Activated gamma-delta T cell treated with Interleukin-2 at 50 U/mL for 16 hours (primary cell): ENCODE measurements at places on chromosomes 6 and 20.

- no peak for DNase-seq
Measured at GRCh38 chr6:24761193-24761835, 13.4 kb upstream of the GMNN start.

DNA sequence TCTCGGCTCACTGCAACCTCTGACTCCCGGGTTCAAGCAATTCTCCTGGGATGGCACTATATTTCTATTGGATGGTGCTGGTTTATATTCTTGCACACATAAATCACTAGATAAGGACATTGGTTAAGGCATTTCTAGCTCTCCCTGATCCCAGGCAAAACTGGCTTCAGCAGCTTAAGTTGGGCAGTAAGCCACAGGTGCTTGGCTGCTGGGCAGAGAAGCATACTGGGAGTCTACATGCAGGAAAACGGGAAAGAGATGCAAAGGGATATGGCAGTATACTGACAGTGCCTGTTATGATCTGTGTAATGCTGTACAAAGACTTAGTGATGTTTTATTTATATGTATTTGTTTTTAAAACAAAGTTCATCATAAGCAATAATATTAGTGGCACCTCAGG is 33.3 kb upstream of the ZFP64 start:
- DNase-seq, result no peak

DNA sequence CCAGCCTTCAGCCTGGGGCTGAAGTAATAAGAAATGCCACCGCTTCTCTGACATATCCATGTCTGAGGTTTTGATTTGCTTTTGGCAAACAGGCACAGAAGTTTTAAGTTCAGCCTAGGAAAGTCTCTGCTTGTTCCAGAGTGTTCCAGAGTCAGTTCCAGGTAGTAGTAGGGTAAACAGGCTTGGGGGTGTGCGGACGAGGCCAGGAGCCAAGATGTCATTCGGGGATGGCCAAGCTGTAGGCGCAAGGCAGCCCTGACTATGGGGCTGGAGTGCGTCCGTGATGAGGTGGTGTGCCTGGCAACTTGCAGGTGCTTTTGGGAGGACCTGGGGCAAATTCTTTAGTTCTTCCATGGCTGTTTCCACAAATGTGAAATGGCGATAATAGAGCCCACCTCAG is 60.3 kb downstream of the IRF4 start:
- no peak for DNase-seq

DNA sequence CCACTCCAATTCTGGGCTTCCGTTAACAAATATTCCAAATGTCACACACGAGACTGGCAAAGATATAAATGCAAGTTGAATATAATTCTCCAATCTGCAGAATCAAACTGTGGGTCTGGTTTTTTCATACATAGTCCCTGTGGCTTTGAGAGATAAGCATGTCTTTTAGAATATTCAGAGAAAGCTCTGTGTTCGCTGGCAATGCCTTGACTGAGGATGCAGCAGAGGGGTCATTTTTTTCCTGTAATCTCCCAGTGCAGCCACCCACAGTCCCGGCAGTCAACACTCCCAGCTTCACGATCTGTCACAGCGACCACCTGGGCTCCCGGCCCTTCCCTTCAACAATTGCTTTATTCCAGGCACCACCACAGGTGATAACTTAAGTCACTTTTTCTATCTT is 30.5 kb downstream of the MUC22 start:
- DNase-seq, result no peak

- no peak for DNase-seq
Measured at GRCh38 chr6:139062932-139063646, 34.5 kb downstream of the ABRACL start.

GRCh38 chr20:18001131-18001921 is 32.5 kb downstream of the MGME1 start:
- DNase-seq, result no peak

GRCh38 chr6:63558278-63558677 is 14.0 kb upstream of the LOC128125822 start:
- DNase-seq, result no peak

DNA sequence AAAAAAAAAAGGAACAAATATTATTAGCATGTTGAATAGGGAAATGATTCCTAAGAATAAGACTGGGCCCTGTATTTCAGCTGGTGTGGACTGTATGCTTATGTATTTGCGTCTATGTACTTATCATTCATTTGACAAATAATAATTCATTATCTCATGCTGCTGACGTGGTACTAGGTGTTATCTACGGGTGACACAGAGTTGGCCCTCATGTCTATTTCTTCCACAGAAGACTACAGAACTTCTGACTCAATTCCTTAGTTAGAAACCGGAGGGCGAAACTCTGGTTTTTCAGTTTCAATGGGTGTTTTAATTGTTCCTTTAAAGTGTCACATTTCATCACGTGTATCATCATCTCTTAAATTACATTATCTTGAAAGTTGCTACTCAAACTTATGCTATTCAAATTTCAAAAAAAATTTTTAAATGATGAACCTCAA is 305.9 kb downstream of the CLIC5 start:
- DNase-seq, result no peak

- no peak for DNase-seq
Measured at GRCh38 chr6:108690326-108691049, 129.8 kb downstream of the FOXO3 start.

GRCh38 chr6:66179361-66179760 is 472.3 kb upstream of the EYS start:
- DNase-seq, result no peak

DNA sequence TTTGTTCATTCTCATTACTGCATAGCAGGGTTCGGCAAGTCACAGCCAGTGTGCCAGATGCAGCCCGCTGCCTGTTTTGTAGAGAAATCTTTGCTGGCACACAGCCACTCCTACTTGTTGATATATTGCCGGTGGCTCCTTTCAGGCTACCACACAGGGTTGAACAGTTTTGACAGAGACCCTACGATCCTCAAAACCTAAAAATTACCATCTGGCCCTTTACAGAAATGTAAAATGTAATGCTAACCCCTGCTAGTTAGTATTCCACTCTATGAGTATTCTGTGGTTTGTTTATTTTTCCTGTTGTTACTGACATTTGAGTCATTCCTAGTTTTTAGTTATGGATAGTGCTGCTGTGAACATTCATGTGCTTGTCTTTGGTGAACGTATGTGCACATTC is 11.5 kb downstream of the DHX35 start:
- no peak for DNase-seq

- no peak for DNase-seq
Measured at GRCh38 chr20:47347661-47348435, 8.7 kb downstream of the ZMYND8 start.

DNA sequence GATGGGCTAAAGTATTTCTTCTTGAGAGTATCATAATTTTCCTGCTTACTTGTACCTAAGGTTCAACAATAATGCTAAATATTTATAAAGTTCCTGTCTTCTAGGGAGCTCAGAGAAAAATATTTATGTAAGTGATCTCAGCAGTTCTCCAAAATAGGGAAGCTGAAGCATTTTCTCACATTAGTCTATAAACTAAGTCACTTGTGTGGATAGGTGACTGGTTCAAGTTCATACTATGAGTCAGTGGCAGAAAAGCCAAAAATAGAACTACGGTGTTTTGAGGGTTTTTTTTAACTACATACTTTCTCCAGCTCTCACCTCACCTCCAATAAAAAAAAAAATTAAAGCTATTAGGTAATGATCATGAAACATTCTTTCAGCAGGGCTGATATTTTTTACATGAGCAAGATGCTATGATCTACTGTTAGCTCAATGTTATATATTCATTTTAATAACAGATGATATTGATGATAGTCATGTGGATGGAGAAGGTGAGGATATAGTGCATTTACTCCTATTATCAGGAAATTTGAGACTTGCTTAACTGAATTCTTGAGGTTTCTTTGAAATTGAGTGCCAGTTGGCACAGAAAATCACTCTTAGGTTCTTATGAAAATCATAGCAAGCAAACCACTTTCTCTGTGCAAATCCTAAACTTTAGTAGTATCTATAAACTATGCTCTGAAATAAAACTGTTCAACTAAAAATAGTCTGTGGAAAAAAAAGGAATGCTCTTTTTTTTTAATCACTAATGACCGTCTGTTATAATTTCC is 4.1 kb upstream of the MOXD1 start:
- no peak for DNase-seq

DNA sequence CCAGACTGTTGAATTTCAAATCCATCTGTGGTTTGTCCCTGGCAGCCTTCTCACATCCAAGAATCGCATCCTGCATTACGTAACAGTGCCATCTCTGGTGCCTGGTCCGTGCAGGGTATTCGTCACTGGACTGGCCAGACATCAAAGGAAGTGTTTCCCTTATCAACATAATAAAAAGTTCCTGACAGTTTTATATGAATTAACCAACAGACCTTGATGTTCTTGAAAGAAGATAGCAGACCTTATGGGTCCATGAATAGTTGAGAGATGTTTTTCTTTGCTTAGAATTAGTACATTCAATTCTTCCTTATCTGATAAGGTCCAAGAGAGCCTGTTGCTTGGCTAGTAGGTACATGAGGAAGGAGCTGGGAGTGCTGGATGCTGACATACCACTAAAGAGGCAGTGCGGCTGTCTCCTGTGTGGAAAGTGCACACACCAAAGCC is 77.6 kb downstream of the PHACTR2 start:
- no peak for DNase-seq

GRCh38 chr6:11944111-11944510 is 68.0 kb upstream of the HIVEP1 start:
- DNase-seq, result no peak

DNA sequence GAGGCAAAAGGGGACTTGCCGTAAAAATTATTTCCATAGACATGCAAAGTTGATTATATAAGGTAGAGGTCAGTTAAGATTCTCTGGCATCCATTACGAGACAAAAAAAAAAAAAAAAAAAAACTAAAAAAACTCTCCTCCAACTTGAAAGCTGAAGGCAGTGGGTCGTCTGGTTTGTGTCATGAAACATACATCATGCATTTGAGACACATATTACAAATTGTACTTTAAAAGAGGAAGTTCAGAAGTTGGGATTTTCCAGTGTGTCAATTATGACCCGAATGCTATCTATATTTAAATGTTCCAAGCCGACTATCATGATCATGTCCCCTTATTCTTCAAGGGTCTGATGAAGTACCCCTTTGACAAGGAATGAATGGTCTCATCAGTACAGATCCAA is 125.1 kb downstream of the ZNF217 start:
- no peak for DNase-seq

DNA sequence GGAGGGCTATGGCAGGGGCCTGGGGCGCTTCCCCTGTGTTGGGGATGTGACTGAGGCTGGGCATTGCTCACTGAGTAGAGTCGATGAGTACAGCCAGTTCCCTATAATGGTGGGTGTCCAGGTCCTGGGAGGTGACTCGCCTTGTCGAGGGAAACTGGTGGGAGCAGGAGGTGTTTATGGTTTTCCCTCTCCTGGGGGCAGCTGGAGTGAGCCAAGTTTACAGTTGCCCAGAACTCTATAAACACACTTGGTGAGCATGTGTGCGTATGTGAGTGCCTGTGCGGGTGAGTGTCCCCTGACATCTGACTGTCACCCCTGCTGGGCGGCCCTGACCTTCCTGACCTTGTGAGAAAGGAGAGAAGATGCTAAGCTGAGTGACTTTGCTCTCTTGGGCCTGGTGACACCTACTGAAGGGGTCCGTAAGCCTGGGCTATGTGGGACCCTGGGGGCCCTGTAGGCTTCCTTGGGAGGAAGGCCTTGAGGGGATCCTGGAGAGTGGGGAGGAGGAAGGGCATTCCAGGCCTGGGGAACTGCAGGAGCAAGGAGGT is 65.9 kb downstream of the VEGFA start:
- no peak for DNase-seq

DNA sequence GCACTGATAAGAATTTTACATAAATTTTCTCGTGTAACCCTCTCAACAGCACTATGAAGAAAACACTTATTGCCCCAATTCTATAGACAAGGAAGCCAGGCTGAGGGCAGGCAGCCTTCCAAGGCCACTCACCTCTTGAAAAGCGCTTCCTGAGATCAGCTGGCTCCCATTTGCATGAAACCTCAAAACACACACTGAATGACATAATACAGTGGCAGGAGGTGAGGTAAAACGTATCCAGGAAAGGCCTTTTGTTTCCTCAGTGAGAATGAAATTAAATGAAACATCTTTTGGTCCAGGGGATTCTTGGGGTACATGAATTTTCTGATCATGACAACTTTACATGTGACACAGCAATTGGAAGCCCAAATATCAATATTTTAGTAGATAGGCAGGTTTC is 112.5 kb downstream of the WDR27 start:
- DNase-seq, result no peak

DNA sequence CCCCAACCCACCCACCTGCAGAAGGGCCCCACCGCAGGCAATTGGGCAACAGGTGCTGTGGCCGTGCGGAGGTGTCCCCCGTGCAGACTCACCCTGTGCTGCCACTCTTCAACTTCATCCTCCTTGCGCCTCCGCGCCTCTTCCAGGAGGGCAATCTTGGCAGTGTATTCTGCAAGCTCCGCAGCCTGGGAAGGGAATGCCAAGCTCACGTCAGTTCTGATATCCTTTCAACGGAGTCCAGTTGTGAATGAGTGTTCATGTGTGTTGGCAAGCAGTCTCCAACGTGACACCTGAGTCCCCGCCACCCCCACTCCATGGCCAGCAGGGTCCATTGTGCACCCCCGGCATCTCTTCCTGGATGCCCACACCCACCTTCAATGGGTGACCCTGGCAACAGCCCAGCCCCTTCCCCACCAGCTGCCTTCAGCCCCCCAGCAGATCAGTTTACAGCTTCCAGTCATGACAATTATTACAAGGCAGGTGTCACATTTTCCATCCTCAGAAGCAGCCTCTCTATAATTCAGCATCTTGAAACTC is 49.9 kb downstream of the EZR start:
- no peak for DNase-seq

GRCh38 chr20:3739054-3739925 is 6.8 kb downstream of the HSPA12B start:
- DNase-seq, result no peak

DNA sequence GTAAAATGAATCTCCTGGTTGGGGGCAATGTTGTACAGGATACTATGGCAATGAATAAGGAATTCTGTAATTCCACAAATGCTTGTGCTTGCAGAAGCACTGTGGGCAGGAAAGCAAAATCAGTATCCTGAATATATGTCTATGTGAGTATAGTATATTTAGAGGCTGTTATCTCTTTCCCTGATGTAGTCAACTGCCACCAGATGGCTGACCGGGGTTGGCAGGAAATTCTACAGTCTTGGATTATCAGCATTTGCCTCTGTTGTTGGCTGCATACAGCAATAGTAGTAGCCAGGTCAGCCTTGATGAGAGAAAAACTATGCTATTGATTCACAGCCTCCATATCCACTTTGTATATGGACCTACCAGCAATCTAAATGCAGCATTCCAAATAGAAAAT is 425.1 kb upstream of the JAG1 start:
- DNase-seq, result no peak

- no peak for DNase-seq
Measured at GRCh38 chr6:137863091-137863797, 3.8 kb upstream of the TNFAIP3 start.
